ENCODE measurements at places on chromosomes 4 and X.

DNA sequence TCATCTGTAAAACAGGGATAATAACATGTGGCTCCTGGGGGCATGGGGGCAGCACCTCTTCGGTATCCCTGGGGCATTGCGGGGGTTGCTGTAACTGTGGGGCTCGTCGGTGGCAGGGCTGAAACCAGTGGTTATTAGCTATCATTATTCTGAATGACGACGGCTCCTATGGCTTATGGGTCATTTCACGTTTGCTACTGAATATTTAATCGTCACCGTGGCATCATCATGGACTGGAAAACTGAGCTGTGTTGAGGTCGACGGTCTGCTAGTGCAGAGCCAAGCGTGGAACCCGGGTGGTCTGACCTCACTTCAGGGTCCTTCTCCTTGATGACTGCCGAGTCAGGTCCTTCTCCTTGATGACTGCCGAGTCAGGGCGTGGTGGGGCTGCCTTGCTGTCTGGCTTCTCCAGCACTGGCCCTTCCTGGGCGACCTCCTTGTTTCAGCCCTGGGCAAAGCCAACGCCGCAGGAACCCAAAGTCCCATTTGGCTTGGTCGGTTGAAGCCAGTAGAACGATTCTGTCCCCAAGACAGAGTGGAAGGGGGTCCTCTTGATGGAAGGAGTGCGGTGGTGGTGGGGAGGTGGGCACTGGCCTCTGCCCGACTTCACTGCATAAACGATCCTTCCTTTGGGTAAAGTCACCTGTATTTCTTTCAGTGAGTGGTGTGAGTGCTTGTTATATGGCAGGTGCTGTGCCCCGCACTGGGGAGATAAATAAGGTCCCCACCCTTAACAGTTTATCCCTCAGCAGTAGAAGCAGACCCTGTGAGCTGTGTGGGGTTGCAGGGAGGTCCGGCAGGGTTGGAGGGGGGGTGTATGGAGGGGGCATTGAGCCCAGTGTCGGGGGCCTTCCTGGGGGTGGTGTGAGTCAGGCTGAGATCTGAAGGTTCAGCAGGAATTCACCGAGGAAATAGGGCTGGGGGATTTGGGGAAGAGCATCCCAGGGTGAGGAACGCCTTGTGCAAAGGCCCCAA lies 40.8 kb downstream of the PSAPL1 start:
- no peak for DNase-seq

GRCh38 chr4:74438661-74439060 lies 6.3 kb upstream of the AREG start:
- no peak for DNase-seq

GRCh38 chr4:112818594-112818965 lies 181.6 kb downstream of the LARP7 start:
- no peak for DNase-seq

DNA sequence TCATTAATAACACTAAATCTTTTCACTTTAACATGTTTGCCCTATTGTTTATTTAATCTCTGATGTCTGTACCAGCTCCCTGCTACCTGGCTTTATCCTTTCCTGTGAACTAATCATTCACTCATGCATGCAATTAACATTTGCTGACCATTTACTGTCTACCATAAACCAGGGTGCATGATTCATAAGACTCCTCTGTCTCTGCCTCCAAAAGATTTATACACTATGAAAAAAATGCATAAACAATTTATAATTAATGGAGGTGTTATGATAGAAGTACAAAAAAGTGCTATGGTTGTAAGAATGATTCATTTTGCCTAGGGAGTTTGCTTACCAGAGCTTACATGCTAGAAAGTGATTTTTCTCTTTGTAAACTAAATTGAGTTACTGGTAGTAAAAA lies 24.5 kb upstream of the CPEB2 start:
- DNase-seq, result no peak

DNA sequence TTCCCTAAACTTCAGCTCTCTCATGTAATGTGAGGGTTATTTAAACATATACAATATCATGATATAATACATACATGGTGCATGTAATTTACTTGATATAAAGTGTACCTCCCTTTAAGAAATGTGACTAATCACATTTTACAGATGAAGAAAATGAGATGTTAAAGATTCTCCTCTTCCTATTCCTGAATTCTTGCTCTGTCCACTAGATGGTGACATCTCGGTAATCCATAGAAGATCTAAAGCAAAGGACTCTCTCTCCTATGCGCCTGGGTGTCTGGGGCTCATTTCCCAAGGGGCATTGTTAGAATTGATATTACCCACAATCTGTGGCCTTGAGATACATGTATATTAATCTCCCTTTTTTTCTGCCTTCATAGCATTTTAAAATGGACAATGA lies 804.9 kb downstream of the RAB28 start:
- no peak for DNase-seq

GRCh38 chrX:134572816-134573682 lies 85.2 kb downstream of the PLAC1 start:
- DNase-seq, result no peak

GRCh38 chrX:96837808-96838207 lies 45.9 kb upstream of the RPA4 start:
- DNase-seq, result no peak

DNA sequence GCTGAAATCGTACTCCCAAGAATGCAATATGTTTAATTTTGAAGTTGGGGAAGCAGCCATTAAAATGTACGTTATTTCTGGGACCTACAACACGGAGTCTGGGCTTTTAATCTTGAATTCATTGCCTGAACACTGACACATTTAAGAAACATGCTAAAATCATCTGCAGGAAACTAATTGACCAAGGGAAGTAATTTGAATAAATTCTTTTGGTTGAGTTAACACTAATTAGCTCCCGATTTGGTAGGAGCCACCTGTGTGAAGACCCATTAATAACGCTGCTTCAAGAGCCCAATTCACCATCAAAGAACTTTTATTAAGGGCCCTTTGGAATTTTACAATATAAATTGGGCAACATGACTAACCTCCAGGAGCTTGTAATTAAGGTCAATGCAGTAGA lies 309.2 kb downstream of the RAB28 start:
- no peak for DNase-seq

DNA sequence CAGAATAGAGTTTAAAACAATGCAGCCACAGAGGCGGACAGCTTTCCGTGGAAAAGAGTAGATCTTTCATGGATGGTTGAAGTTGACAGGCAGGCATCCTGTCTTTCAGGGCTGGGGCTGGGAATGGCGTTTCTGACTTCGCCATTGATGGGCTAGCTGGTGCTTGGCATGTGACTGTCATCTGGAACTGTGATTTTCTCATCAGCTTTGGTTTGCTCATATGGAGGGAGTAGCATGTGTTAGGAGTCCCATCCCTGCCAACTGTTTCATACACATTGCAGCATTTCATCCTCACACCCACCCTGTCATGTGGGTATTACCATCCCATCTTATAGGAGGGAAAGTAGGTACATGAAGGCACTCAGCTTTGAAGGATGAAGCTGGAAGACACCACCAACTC lies 49.2 kb upstream of the STX18 start:
- no peak for DNase-seq

DNA sequence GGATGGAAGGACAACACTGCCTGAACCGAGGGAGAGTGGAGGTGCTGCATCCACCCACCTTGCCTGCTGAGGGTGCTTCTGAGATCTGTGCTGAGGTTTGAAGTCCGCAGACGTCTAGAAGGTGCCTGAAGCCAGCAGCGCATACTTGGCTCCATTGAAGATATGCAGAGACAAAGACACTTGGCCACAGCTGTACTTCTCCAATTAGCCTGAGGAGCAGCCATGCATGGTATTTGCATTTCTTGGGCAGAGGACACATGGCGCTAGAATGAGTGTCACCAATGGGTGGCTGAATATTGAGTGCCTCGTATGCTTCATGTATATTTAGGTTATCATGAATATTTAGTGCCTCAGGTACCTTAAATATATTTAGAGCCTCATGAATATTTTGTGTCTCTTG lies 128.7 kb upstream of the ATP6AP2 start:
- no peak for DNase-seq

DNA sequence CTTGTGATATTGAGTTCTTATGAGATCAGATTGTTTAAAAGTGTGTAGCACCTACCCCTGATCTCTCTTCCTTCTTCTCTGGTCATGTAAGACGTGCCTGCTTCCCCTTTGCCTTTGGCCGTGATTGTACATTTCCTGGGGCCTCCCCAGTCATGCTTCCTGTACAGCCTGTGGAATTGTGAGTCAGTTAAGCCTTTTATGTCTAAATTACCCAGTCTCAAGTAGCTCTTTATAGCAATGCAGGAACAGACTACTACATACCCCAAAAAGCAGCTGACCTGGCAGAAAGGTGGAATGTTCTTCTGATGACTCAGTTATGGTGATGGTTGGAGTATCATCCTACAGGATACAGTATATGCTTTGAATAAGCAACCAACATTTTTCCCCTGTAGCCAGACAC lies 11.4 kb upstream of the MCUB start:
- DNase-seq, result no peak

DNA sequence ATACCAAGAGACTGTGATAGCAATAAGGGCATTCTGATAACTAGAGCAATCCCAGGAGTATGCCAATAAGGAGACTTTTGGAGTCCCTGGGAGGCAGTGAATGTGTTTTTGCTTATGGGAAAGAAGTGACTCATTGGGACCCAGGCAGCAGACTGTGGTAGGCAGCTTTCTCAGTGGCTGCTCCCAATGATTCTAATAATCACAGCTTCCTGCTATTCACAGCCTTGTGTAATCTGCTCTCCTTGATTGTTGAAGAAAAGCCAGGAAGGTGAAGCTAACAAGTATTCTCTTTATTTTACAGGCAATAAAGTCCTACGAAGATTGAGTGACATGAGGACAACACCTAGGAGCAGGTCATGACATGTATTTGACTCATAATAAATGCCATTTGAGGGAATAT lies 70.3 kb upstream of the DDX60 start:
- DNase-seq, result no peak

DNA sequence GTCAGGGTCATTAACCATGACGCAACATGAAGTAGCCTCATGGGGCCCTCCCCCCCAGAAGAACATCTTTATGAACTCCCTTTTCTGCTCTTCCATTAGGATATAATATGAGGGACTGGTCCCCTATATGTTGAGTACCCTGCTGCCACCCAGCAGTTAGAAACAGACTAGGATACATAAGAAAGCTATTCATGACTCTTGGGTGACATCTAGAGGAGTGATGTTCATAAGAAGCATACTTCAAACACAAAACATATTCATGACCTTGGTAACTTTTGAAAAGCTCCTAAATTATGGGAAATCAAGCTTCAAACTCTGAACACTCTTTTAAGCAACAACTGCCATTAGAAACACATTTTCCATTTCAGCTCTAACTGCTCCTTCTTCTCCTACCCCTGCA lies 155.2 kb upstream of the SPIN4 start:
- no peak for DNase-seq

DNA sequence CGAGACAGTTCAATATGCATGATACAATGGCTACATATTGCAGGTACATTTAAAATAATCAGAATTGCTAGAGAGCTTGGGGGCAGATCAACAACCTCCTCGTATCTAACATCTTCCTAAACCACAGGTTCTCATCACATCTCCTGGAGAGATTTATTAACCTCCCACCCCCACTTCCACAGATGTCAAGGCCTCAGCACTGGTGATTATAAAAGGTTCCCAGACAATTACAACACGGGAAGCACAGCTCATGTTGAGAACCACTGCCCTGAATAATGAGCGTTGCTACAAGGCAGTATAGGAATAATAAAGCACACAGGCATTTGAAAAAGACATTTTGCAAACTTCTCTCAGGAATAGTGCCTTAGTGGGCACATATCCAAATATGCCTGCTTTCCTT lies 42.8 kb downstream of the ELOVL6 start:
- DNase-seq, result no peak

DNA sequence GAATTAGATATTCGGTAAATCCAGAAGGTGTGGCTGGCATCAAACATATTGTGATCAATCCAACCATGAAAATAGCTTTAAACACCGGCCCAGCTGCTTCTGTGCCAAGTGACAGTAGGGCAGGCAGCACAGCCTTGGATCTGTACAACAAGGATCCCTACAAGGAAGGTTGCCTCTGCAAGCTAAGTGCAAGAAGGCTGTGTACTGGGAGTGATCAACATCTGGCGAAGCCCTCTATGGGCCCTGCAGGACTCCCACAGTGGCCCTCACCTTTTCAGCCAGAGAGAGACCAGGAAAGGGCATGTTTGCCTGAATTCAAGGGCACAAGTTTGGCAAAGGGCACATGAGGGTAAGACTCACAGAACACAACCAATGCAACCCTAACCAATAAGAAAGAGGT lies 9.6 kb downstream of the IRS4 start:
- no peak for DNase-seq

DNA sequence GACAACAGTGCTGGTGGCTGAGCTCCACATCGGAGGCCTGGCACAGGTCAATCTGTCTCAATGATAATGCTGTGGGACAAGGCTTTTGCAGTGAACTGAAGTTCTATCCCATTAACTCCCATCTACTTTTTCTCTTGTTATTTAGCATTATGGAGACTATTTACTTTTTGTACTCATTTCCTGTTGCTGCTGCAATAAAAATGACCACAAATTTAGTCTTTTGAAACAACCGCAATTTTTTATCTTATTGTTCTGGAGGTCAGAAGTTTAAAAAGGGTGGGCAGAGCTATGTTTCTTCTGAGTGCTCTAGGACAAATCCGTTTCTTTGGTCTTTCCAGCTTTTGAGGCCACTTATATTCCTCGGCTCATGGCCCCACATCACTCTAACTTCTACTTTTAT lies 111.0 kb upstream of the PITX2 start:
- no peak for DNase-seq

DNA sequence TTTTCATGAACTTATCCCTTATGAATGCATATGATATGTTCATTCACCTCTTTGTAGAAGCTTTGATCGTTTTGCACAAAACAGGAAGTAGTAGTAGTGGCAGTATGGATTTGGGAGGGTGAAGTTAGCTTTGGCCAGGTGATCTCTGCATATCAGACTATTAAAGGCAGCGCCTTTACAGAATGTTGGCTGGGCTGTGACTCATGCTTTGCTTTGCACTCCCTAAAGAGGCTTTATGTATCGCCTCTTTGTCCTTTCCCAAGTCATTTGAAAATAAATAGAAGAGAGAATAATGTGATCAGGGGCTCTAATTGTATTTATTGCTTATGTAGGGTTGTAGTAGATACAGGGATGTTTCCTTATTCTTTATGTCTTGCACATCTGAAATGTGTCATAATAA lies 50.4 kb downstream of the SHROOM3 start:
- DNase-seq, result no peak

- no peak for DNase-seq
Observed at GRCh38 chr4:100841911-100842310, 324.1 kb upstream of the EMCN start.

DNA sequence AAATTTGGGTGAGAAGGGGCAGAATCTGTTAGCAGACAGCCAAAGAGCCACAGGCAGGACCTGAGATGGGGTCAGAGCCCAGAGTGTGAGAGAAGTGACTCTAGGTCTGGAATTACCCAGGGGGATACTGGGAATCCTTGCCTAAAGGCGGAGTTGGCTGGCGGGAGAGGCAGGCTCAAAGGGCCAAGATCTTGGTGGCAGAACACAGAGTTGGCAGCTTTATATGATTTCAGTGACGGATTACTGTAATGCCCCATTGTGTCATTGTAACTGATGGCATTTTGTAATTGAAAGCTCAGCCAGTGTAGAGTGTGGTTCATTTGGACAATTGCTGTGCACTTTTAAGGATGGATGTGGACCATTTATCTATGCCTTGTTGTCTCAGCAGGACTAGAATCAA lies 77.3 kb downstream of the SMIM20 start:
- no peak for DNase-seq

Measured in NCI-H2171 (cell line).